Right forelimb (tissue), 1 donor: ENCODE measurements at places on chromosomes 3 and 15.

DNA sequence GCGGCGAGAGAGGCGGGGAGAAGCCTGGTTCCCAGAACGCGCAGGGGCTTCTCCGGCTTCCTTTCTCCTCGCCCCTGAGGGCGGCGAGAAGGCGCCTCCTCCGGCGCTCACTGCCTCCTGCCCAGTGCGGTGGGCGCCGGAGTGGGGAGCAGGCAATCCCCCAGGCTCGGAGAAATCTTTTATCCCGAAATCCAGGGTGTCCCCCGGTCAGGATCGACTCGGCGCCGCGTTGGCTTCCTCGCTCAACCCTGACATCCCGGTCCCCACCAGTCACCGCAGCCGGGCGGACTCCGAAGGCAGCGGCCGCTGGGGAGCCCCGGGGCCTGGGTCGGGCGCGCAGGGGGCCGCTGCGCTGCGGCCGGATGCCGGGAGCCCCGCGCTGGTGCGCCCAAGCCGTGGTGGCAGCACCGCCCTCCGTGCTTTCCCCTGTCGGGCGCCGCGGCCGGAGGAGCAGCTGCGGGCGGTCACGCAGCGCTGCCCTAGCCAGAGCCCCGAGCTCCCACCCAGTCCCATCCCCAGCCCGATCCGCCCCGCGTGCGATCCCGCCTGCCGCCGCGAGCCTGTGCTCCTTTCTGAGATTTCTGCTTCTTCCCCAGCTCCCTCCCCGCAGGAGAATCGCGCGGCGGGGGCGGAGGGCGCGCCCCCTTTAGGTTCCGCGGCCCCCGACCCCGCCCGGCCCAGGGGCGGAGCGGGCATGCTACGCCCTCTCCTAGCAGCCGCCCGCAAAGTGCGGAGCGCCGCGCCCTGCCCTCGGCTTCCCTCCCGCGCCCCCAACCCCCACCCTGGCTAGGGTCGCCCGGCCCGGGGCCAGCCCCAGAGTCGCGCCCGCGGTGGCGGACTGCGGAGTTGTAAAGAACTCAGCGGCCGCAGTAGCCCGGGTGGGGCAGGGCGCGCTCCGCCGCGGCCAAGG lies 683 bp upstream of the CACNA2D3 start:
- peak; percentile 57 for DNase-seq

DNA sequence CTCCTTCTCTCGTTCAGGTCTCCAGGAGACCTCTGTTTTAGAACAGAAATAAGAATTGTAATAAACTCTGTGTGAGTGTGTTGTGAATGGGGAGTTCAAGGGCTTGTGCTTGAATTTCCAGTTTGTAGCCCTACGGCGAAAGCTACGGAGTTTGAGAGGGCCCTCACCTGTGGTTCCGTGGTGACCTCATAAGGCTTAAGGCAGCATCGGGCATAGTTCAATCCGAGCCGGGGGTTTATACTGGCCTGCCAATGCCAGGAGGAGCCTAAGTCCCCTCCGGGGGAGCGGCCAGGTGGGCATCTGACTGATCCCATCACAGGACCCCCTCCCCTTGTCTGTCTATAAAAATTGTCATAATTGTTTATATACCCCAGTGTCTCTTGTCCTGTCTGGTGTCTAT lies 43.7 kb downstream of the ZBTB11 start:
- DNase-seq: no peak

GRCh38 chr15:68633231-68634121 lies 54.7 kb downstream of the CORO2B start:
- DNase-seq: peak; percentile 41

GRCh38 chr15:67981848-67982247 lies 72.3 kb upstream of the PIAS1 start:
- DNase-seq: no peak

- no peak for DNase-seq
Measured at GRCh38 chr15:29573197-29573838, 248.9 kb downstream of the TJP1 start.

DNA sequence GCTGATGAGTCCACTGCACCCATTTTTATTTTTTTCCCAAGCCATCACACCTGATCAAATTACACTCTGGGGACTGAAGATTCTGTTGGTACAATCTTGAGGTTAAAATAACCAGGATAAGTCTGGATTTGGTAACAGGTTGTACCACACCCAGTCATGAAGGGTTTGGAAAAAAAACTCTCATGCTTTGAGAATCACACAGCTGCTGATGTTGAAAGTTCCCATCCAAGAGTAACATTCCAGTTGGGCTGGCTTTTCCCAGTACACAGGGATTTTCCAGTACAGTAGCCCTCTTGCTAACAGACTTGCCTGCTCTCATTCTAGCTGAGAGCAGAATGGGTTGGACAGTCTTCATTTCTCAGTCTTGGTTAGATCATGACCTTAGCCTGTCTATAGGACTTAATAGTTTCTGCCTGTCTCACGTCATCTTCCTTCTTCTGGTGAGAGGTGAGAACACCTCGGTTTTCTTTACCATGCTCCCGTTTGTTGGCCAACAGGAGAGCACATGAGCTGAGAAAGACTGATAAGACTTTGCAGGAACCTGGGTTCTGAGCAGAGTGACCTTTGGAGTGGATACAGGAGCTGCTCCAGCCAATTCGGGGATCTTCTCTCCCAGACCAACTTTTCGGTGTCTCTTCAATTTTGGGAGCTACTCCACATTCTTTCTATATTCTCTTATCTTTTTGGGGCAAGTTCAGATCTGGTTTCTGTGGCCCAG lies 300.1 kb upstream of the LYSMD4 start:
- DNase-seq: no peak

- no peak for DNase-seq
Measured at GRCh38 chr15:77251662-77252061, 168.2 kb downstream of the PEAK1 start.

GRCh38 chr3:147313513-147313912 lies 92.8 kb downstream of the ZIC4 start:
- no peak for DNase-seq

DNA sequence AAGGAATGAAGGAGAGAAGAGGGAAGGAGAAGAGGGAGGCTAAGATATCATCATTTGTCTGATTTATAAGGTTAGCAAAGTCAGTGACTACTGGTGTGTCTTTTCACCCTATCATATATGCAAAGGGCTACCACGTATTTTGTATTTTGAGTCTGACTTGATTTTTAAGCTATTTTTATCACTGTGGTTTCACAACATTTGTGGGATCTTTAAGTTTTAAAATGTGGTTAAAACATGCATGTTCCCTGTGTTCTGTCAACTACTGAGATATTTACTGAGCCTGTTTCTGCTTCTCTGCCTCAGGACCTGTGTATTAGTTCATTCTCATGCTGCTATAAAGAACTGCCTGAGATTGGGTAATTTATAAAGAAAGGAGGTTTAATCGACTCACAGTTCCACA lies 22.5 kb upstream of the SPTSSB start:
- no peak for DNase-seq

GRCh38 chr15:85088300-85088699 lies 106.6 kb downstream of the PDE8A start:
- DNase-seq: no peak

DNA sequence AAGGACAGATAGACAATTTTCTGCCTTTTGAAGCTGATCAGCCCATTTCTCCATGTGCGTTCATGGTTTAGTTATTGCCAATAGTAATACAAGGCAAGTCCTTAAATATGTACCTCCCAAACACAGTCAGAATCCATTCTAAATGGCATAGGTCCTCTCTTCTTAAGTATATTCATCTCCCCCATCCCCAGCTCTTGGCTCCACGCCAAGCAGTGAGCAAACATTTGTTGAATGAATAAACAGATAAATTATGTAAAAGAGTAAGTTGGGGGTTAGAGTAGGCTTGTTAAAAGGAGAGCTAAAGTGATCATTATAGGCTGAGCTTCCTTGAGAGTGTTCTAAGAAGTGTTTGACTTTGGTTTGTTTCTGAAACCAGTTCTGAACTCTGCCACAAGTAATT lies 241.3 kb downstream of the ITPR1 start:
- no peak for DNase-seq

DNA sequence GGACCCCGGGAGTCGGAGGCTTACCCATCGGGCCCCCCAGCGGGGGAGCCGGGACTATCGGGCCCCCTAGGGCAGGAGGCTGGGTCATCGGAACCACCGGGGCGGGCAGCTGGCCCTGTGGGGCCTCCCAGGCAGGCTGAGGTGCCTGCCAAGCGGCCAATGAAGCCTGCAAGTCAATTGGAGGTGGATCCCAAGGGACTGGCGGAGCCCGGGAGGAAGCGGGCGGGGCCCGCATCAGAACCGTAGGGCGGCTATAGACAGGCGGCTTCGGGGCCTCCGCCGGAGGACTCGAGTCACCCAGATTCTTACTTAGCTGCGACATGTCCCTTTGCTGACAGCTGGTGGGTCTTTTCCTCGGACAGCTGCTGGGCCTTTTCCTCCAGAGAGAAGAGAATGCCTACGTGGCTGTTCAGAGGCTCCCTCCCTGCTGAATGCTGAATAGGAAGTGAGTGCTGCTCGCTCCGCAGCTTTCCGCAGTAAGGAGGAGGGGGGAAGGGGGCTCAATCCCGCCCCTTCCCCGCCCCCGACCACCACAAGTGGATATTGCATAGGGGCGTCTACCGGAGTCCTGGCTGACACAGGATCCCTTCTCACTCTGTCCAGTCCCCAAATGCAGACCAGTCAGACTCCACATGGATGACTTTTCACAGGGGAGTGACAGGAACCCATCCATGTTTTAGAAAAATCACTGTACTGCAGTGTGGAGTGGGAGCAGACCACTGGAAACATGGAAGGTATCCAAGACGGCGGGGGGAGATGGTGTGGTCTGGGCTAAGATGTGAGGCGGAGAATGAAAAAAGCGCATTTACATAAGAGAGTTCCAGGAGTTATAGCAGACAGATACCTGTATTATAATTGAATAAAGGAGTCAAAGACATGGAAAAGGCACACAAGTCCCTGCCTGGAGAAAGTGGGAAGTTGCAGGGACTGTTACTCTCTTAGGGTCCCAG lies at the start of gene MAGEL2:
Gene MAGEL2 (minus strand): TSS at position 447 of the 950 bp plus-strand sequence. CDS start 125 bp downstream, at position 322.
- peak; percentile 82 for DNase-seq

DNA sequence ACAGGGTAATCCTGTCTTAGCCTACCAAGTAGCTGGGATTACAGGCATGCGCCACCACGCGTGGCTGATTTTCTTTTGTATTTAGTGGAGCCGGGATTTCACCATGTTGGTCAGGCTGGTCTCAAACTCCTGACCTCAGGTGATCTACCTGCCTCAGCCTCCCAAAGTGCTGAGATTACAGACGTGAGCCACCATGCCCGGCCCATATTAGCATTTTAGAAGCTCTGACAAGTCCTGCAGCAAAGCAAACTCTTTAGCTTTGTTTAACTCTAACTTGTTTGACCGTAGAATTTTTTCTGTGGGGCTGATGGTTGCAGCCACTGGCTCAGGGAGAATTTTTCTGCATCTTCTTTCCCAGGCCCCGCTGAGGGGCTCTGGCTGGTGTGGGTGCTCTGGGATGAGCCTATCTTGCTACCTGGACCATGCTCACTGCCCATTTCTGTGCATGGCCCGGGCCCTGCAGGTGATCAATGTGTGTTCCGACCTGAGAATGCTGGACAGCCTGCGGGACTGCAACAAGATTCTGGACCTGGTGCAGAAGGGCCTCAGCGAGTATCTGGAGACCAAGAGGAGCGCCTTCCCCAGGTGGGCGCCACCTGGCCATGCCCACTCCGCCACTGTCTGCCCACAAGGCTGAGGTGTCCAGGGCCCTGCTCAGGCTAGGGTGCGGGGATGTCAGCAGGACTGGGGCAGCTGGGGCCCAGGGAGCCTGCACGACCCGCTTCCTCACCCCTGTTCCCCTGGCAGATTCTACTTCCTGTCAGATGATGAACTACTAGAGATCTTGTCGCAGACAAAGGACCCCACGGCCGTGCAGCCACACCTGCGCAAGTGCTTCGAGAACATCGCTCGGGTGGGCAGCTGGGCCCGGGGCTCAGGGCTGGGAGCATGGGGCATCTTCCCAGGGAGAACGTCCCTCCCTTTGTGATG lies 41.3 kb downstream of the DNAH1 start:
- DNase-seq: no peak

DNA sequence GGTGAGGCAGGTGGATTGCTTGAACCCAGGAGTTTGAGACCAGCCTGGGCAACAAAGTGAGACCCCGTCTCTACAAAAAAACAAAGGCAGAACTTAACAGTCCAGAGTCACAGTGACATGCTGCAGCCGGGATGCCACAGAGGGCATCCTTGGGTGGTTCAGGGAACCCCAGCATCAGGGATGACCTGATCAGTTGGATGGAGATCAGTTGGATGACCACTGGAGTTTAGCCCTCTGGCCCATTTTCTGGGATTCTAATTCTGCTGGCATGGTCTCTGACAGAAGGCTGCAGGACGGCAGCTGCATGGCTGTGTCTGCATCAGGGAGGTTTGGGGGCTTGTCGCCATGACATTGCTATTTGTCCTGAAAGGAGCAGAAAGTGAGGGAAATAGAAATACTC lies 19.8 kb downstream of the WHAMM start:
- DNase-seq: no peak

DNA sequence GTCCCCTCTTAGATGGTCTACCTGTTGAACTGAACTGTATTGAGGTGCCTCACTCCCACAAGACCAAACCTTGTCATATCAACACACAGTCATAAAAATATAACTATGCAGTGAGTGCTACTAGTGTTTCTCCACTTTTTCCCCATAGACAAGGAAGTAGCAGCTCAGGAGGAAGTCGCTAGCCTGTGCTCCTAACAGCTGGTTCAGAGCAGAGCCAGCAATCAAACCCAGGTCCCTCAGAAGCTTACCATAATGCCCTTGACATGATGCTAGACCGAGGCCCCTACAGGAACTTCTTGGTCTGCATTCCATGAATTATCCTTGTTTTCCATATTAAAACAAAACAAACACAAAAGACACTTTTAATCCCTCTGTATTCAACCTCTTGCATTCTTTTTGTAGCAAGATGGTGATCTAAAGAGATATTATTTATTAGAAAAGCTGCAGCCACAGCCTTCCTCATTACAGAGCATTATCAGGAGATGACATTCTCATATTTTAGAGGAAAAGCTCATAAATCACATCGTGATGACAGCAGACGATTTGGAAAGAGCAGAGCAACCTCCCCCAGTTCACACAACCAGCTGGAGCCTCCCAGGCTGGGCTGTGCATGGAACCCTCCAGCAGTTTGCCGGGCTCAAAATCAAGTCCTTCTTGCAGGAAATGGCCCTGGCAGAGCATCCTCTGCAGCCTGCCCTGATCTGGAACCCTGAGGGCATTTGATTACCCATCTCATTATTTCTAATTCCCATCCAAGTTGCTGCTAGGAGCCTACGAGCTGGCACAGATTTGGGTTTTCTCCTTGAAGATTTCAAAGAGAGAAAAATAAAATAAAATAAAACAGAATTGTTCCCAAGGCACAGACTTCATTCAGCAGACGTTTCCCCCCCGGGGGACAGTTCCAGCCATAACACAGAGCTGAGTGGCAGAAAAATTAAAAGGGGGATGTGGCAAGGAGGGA lies 118.8 kb downstream of the SRGAP3 start:
- DNase-seq: no peak

DNA sequence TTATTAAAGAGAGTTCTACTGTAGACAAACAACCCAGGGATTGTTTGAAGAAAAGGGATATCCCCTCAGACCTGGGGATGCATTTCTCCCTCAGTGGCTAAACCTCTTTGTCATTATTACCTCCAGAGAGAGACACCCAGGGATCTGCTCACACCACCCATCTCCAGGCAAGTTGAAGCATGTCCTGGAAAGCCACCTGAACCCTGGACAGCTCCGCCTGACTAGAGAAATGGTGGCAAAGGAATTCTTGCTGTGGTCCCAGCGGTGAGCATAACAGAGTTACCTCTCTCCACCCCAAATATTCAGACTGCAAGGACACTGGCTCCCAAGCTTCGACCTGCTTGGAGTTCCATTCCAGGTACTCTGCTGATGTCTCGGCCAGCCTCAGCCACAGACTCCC lies 320.2 kb downstream of the RORA start:
- DNase-seq: no peak

GRCh38 chr15:60408463-60408981 lies 10.7 kb upstream of the ANXA2 start:
- no peak for DNase-seq
